ENCODE measurements at places on chromosomes 1 and 21. TPM values are rescaled to one million over a fixed set of nuclear protein-coding genes. Genes with fewer than 3 reads are reported as not detected.

ADAM30 gene
- total RNA-seq: not detected

TMEM50A gene
- total RNA-seq: 110 TPM

GRCh38 chr1:220957233-220957605 lies 78.0 kb downstream of the HLX start:
- no peak overlapping the region for H3K27ac ChIP-seq
- H3K27me3 ChIP-seq: no peaks in the 10 kb centered on the region
- no peak overlapping the region for H3K4me3 ChIP-seq
- DNase-seq: no peak
- no peaks in the 10 kb centered on the region for H3K36me3 ChIP-seq

GRCh38 chr21:44087426-44088400 lies 19.5 kb upstream of the PWP2 start:
- no peak for DNase-seq
- peaks cover 80% of the 10 kb centered on the region for H3K4me1 ChIP-seq
- peaks cover 22% of the 10 kb centered on the region for H3K36me3 ChIP-seq
- H3K27ac ChIP-seq: peak overlapping the region; percentile 25

- H3K4me1 ChIP-seq: no peaks in the 10 kb centered on the region
- H3K27me3 ChIP-seq: no peaks in the 10 kb centered on the region
- no peaks in the 10 kb centered on the region for H3K36me3 ChIP-seq
- DNase-seq: no peak
- no peak overlapping the region for H3K4me3 ChIP-seq
Observed at GRCh38 chr1:200253774-200254495, 155.9 kb downstream of the ZNF281 start.

SRSF10 gene
- 199 TPM for total RNA-seq

DNA sequence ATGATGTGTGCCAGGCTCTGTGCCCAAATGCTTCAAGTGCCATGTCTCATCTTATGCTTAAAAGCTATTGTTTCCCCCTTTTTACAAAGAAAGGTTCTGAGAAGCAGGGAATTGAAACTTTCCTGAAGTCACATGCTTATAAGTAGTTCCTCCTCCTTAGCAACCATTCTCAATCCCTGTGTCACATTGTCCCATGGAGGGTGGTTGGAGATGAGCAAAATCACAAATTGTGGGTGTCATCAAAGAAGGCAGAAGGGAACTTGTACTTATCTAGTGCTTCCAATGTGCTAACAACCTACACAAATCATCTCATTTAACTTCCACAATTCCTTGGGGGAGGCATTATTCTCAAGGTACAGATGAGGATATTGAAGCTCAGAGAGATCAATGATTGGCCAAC lies 10.1 kb upstream of the ERICH3 start:
- H3K27me3 ChIP-seq: no peaks in the 10 kb centered on the region
- H3K36me3 ChIP-seq: no peaks in the 10 kb centered on the region
- no peak overlapping the region for H3K27ac ChIP-seq
- H3K4me1 ChIP-seq: no peaks in the 10 kb centered on the region
- DNase-seq: no peak

C8B gene
- not detected for total RNA-seq

- peaks cover 13% of the 10 kb centered on the region for H3K4me1 ChIP-seq
- H3K27ac ChIP-seq: no peak overlapping the region
Observed at GRCh38 chr1:228445843-228446650, 29.4 kb upstream of the TRIM17 start.

DNA sequence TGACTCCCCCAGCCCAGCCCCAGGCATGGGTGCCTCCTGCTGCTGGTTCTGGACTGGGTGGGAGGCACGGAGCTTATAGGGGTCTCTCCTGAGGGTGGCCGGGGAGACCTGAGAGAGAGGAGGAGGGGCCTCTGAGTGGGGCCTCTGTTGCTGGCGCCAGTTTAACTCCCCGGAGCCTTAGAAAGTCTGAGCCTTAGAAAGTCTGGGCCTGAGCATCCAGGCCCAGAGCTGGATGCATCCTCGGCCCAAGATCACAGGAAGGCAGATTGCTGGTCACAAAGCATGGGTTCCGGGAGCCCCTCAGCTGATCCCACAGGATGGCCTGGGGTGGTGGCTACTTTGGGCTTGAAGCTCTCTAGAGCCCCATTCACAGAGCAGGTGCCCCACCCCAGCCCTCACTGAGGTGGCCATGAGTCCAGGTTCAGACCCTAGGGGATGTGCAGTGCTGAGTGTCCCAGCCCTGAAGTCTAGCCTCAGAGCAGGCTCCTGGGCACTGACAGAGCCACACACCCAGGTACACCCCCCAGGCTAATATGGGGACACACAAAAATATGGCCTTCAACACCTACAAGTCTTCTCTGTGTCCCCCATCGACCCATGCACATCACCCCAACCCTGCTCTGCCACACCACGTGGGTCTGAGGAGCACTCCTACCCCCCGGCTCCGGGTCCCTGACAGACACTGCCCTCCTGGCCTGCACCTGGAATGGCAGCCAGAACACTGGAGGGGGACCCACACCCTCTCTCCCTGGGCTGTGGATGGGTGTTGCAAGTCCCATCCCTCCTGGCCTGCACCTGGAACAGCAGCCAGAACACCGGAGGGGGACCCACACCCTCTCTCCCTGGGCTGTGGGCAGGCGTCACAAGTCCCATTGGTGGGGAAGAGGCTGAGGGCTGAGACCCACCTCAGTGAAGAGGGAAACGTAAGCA lies 9.7 kb downstream of the PLA2G2F start:
- H3K4me3 ChIP-seq: no peak overlapping the region
- H3K27ac ChIP-seq: no peak overlapping the region
- no peaks in the 10 kb centered on the region for H3K4me1 ChIP-seq
- no peaks in the 10 kb centered on the region for H3K27me3 ChIP-seq
- peak; percentile 21 for DNase-seq
- H3K36me3 ChIP-seq: no peaks in the 10 kb centered on the region

DNA sequence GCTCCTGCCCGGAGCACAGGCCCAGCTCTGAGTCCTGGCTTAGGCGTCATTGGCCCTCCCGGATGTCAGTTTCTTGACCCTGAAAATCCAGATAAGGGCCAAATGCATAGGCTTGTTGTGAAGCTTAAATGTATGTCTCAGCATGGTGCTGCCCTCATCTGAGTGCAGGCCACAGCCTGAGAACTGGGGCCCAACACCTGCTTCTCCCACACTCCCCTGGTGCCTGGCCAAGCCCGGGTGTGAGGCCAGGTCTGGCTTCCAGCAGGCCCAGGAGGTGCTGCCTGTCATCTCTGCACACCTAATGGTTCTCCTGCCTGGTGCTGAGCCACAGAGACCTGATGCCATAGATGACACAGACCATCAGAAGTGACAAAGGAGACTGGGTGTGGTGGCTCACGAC lies 14.0 kb downstream of the MX2 start:
- no peaks in the 10 kb centered on the region for H3K27me3 ChIP-seq
- peaks cover 21% of the 10 kb centered on the region for H3K4me1 ChIP-seq
- DNase-seq: no peak

CD1D gene
- total RNA-seq: not detected

NMNAT2 gene
- total RNA-seq: not detected

FAM177B gene
- not detected for total RNA-seq

DNA sequence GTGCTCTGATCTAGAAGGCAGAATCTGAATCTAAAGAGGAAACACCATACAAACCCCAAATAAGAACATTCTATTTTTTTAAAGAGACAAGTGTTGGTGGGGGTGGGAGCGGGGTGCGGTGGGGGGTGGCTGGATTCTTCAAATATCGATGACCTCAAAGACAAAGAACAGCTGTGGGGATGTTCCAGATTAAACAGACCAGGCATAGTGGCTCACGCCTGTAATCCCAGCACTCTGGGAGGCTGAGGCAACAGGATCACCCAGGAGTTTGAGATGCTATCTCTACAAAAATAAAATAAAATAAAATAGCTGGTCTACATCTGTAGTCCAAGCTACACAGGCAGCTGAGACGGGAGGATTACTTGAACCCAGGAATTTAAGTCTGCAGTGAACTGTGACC lies 5.0 kb downstream of the ATP1A4 start:
- no peaks in the 10 kb centered on the region for H3K4me1 ChIP-seq
- no peak for DNase-seq
- H3K27ac ChIP-seq: no peak overlapping the region
- no peaks in the 10 kb centered on the region for H3K36me3 ChIP-seq
- H3K4me3 ChIP-seq: no peak overlapping the region

DNA sequence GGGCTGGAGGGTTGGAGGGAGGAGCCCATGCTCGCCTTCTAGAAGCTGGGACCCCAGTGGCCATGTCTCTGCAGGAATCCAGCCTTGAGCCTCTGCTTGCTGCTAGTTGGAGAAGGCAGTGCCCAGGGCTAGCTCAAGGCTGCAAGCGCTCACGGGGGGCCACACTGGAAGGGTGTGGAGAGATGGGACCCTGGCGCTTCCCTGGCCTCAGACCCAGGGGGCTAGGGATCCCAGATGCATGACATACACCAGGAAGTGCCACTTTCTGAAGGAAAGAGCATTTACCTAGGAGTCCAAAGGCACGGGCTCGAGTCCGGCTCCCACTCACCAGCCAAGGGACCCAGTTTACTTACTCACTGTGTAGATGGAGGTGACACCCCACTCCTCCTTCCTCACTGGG lies 32.6 kb downstream of the NENF start:
- H3K27ac ChIP-seq: no peak overlapping the region
- H3K36me3 ChIP-seq: no peaks in the 10 kb centered on the region
- no peaks in the 10 kb centered on the region for H3K4me1 ChIP-seq
- no peak for DNase-seq
- H3K27me3 ChIP-seq: no peaks in the 10 kb centered on the region
- H3K4me3 ChIP-seq: no peak overlapping the region

DNA sequence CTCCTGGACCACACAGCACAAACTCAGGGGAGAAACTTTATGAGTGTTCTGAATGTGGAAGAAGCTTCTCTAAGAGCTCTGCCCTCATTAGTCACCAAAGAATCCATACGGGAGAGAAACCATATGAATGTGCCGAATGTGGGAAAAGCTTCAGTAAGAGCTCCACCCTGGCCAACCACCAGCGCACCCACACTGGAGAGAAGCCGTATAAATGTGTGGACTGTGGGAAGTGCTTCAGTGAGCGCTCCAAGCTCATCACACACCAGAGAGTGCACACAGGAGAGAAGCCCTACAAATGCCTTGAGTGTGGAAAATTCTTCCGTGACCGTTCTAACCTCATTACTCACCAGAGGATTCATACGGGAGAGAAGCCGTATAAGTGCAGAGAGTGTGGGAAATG lies 22.5 kb downstream of the ZSCAN20 start:
- peaks cover 9% of the 10 kb centered on the region for H3K36me3 ChIP-seq
- no peaks in the 10 kb centered on the region for H3K27me3 ChIP-seq
- DNase-seq: no peak
- no peak overlapping the region for H3K4me3 ChIP-seq
- no peaks in the 10 kb centered on the region for H3K4me1 ChIP-seq

DNA sequence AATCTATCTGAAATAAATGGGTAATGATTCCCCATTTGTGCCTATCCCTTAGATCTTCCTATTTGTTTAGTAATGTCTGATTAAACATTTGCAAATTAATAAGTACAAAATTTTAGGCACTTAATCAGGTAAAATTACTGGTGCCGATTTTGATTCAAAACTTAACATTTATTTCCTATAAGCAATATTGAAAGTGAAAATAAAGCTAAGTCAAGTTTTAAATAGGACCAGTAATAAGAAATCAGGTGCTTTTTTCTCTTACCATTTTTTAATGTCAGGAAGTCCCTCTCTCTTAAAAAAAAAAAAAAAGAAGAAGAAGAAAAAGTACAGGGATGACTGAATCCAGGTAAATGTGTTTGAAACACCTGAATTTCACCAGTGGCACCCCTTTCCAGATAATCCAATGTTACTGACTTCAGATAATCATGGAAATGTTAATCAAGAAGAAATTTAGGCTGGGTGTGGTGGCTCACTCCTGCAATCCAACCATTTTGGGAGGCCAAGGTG lies 836 bp upstream of the GBP4 start:
- no peak for DNase-seq
- H3K27me3 ChIP-seq: no peaks in the 10 kb centered on the region
- no peaks in the 10 kb centered on the region for H3K36me3 ChIP-seq
- H3K27ac ChIP-seq: peak overlapping the region; percentile 83
- H3K4me3 ChIP-seq: peak overlapping the region; percentile 95

GRCh38 chr1:184597650-184598357 lies 156.9 kb downstream of the EDEM3 start:
- H3K27ac ChIP-seq: no peak overlapping the region
- no peak overlapping the region for H3K4me3 ChIP-seq
- no peaks in the 10 kb centered on the region for H3K27me3 ChIP-seq

GRCh38 chr1:168476588-168477385 lies 67.0 kb downstream of the XCL2 start:
- H3K27me3 ChIP-seq: no peaks in the 10 kb centered on the region
- H3K36me3 ChIP-seq: no peaks in the 10 kb centered on the region
- no peak for DNase-seq
- no peak overlapping the region for H3K27ac ChIP-seq
- H3K4me3 ChIP-seq: no peak overlapping the region

RNF207 gene
- 10.8 TPM for total RNA-seq

DNA sequence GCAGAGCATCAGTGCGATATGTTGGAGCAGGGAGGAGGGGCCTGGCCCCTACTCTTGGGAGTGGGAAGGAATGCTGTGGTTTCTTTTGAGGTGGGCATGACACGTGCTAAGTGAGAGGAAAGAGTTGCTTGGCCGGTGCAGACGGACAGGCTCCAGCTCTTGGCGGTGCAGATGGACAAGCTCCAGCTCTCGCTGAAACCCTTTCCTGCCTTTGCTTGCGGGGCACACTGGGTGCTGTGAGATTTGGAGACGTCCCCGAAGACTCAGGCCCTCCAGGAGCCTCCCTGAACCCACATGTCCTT lies 15.9 kb downstream of the PDXK start:
- no peak overlapping the region for H3K4me3 ChIP-seq
- no peaks in the 10 kb centered on the region for H3K27me3 ChIP-seq
- H3K4me1 ChIP-seq: peaks cover 8% of the 10 kb centered on the region
- no peaks in the 10 kb centered on the region for H3K36me3 ChIP-seq
- H3K27ac ChIP-seq: no peak overlapping the region

SH3BGR gene
- total RNA-seq: 5.8 TPM

DNA sequence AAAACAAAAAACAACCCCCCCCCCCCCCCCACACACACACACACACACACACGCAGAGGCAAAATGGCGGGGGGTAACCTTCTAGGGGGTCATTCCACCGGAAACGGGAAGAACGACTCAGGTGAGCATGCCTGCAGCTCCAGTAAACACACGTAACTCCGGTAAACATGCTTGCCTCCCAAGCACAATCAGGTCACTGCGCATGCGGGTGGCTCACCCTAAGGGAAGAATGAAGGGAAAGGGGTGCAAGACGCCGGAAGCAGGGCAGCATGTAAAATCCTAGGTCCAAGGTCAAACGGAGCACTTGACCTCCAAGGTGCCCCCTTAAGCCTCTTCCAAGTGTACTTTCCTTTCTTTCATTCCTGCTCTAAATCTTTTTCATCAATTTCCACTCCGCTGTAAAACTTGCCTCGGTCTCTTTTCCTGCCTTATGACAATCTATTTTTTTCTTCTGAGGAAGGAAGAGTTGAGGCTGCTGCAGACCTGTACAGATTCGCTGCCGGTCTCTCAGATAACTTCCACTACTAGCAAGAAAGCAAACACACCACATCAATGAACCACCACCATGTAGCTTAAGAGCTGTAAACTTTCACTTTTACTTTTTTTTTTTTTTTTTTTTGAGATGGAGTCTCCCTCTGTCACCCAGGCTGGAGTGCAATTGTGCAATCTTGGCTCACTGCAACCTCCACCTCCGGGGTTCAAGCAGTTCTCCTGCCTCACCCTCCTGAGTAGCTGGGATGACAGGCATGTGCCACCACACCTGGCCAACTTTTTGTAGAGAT lies 21.0 kb upstream of the CBR3 start:
- no peak overlapping the region for H3K27ac ChIP-seq
- no peaks in the 10 kb centered on the region for H3K36me3 ChIP-seq
- H3K4me3 ChIP-seq: peak overlapping the region; percentile 65

GRCh38 chr1:204282761-204283221 lies 69.0 kb upstream of the GOLT1A start:
- no peak for DNase-seq
- H3K36me3 ChIP-seq: no peaks in the 10 kb centered on the region
- peaks cover 19% of the 10 kb centered on the region for H3K4me1 ChIP-seq
- H3K27me3 ChIP-seq: peaks cover 4% of the 10 kb centered on the region
- no peak overlapping the region for H3K27ac ChIP-seq

Measured in CD8-positive, alpha-beta memory T cell (primary cell).